ENCODE measurements at places on chromosomes 11 and 22.

GRCh38 chr22:24962835-24963234, 10.3 kb downstream of the KIAA1671 start:
- no peak for DNase-seq

DNA sequence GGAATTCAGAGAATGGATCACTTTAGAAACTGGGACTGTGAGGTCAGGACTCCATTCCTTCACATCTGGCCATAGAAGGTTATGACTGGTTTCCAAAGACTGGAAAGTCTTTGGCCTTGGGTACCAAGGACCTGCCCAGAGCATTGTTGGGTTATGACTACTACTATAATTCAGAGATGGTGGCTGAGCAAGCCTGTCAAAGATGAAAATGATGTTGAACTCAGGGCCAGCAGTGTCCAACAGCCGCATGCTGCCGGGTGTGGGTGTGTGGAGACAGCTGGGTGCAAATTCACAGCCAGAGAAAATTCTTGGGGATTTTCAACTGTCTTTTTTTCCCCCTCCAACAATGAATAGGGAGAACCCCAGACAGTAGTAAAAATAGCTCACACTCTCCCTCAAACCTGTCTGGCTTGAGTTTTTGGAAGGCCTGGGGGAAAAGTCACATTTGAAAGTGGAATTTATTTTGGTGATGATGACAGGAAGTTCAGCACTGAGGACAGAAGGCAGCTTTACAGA, 166.8 kb upstream of the NCAM1 start:
- DNase-seq: peak; percentile 45

- no peak for DNase-seq
Observed at GRCh38 chr22:48844056-48844675, 983.5 kb downstream of the BRD1 start.

DNA sequence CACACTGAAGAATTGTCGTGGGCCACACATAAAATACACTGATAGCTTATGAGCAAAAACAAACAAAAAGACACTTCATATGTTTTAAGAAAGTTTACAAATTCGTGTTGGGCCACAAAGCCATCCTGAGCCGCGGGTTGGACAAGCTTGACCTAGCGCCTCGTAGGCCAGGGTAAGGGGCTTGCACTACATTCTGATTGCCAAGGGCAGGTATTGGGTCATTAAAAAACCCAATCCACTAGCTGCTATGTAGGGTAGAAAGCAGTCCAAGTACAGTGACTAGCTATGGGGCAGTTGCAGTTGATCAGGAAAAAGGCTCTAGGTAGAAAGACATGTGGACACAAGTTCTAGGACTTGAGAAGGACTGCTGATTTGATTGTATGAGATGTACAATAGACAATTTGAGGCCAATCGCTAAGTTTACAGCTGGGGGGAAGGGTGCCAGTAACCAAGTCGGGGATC, 14.0 kb downstream of the KDELR3 start:
- no peak for DNase-seq

- DNase-seq: peak; percentile 24
Observed at GRCh38 chr22:25837288-25837900, 95.4 kb downstream of the MYO18B start.

DNA sequence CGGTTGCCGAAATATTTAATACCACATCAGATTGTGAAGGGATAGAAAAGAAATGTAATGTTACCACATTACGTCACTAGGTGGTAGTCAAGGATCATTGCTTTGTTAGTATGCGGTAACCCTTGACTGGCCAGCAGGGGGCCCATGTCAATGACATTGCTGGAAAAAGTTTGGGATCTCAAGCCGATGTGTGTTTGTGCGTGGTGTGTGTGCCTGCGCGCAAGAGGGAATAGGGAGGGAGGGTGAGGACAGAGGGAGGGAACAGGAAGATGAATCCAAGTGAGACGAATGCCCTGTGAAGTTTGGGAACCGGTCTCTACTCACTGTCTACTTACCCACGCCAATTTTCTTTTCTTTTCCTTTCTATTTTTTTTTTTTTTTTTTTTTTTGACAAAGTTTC, 10.7 kb upstream of the MRGPRX2 start:
- no peak for DNase-seq

All from coronary artery (tissue), 2 donors.